NCI-H1417 (cell line): ENCODE measurements at places on chromosomes 2 and 18.

DNA sequence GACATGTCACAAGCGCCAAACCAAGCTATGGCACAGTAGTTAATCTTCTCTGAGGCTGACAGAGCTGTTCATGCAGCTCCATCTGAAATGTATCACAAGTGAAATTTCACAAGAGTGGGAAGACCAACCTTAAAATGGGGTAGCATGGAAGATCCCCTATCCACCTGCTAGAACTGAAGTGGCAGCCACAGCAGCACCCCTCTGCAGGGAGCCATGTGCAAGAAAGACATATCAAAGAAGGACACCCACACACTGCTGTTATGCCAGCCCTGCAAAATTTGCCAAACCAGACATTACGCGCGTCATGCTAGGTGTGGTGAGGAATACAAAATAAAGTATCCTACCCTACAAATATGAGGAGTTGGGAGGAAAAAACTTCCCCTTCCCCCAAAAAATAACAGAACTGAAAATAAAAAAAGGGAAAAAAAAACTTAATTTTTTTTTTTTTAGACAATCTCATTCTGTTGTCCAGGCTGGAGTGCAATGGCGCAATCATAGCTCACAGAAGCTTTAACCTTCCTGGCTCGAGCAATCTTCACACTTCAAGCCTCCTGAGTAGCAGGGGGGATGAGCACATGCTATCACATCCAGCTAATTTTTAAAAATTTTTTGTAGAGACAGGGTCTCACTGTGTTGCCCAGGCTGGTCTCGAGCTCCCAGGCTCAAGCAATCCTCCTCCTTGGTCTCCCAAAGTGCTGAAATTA lies 76.2 kb downstream of the STK39 start:
- DNase-seq, result no peak

GRCh38 chr2:24885221-24886125 lies 34.6 kb downstream of the ADCY3 start:
- no peak for DNase-seq

- no peak for DNase-seq
These were observed 30.4 kb downstream of the ANKRD44 start for GRCh38 chr2:197280015-197280702.

- DNase-seq, result no peak
These were observed 33.3 kb upstream of the PGAP1 start for GRCh38 chr2:196959734-196960338.

GRCh38 chr2:73822276-73822675 lies 6.5 kb upstream of the STAMBP start:
- no peak for DNase-seq

GRCh38 chr2:200403814-200404213 lies 97.3 kb downstream of the SPATS2L start:
- no peak for DNase-seq

DNA sequence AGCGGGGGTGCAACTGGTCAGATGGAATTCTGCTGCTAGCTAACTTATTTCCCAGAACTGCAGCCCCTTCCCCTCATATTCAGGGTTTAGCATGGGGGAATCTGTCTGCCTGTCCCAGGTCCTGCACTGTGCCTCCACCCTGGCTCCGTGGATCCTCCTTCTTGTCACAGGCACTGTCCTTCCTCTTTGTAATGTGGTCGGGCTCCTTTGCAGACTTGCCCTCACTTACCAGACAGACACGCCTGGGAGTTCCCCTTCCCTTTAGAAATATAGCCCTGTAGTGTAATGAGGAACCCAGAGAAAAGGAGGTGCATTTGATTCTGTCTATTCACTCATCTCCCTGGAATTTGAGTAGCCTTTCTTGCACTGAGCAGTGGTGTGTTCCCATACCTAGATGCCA lies 108.7 kb downstream of the TRIM43 start:
- DNase-seq, result no peak

GRCh38 chr2:10216677-10217488 lies 85.8 kb upstream of the HPCAL1 start:
- DNase-seq, result no peak

- DNase-seq, result no peak
These were observed 51.9 kb upstream of the ZEB2 start for GRCh38 chr2:144571770-144572169.

GRCh38 chr2:213167271-213167930 lies 16.0 kb upstream of the IKZF2 start:
- no peak for DNase-seq

DNA sequence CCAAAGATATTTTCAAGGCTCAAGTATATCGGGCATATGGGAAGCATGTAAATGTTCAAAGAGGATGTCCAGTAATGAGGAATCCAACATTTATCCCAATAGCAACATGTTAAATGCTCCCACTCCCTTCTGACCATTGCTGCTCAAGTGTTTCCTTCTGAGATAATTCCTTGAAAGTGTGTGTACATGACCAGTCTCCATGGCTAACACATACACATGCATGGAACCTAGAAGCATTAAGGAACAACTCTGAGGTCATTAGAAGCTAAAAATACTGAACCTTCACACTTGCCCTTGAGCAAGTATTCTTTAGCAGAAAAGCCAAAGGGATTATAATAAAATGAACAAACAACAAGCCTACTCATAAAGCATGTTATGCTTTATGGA lies 433.8 kb upstream of the TCF4 start:
- DNase-seq, result no peak

GRCh38 chr2:58938988-58939387 lies 697.9 kb upstream of the FANCL start:
- DNase-seq, result no peak

DNA sequence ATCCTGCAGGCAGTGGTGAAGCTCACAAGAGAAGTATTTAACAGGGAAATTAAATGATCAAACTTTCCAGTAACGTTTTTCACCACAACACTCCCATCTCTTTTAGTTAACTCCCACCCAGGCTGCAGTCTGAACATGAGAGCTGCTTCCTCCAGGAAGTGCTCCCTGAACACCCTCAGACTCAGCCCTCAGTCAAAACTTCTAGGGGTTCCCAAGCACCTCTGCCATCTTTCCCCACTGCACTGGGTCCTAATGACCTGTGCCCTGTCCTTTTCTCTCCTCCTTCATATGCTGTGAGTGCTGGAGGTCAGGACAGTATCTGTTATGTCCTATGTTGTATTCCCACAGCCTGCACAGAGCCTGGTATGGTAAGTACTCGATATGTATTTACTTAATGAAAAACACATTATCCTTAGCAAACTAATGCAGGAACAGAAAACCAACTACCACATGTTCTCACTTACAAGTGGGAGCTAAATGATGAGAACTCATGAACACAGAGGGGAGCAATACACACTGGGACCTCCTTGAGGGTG lies 49.2 kb upstream of the ASPRV1 start:
- no peak for DNase-seq

DNA sequence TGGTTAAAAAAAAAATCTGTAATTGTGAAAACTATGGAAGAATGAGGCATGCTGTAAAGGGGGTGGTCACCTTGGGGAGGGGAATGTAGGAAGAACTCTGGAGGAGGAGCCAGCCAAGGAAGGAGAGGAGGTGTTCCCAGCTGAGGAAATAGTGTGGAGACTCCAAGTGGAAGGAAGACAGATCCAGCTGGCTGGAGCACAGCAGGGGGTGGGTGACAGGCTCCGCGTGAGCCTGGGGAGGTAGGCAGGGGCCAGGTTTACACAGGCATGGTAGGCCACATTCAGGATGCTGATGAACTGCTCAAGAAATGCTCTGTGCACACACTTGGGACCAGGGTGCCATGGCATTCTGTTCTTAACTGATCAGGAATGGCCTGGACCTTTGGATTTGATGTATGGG lies 16.8 kb downstream of the AFF3 start:
- no peak for DNase-seq
